GM18507 (cell line): ENCODE measurements at places on chromosomes 7 and 10.

DNA sequence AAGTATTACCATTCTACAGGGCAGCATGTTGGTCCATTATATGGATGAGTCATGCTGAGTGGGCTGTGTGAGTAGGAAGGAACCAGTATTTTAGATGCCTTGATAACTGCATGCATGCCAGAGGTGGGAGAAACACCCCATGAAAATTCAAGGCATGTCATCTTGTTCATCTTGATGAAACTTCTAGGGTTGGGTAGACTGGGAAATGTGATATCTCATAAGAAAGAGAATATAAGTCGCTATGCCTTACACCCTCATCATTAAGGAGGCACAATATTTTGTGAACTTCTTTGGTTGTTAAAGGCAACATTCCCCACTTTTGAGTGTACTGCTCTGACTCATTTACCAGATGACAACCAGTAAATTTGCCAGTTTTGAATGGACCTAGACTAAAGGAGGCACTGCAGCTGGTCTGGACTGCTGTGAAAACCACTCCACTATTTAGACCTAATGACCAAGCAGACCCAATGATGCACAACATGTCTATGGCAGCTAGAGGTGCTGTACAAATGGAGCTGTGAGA, 48.0 kb downstream of the ZNF365 start:
- DNase-seq = no peak

- no peak for DNase-seq
Observed at GRCh38 chr10:102776779-102777456, 33.2 kb downstream of the WBP1L start.

DNA sequence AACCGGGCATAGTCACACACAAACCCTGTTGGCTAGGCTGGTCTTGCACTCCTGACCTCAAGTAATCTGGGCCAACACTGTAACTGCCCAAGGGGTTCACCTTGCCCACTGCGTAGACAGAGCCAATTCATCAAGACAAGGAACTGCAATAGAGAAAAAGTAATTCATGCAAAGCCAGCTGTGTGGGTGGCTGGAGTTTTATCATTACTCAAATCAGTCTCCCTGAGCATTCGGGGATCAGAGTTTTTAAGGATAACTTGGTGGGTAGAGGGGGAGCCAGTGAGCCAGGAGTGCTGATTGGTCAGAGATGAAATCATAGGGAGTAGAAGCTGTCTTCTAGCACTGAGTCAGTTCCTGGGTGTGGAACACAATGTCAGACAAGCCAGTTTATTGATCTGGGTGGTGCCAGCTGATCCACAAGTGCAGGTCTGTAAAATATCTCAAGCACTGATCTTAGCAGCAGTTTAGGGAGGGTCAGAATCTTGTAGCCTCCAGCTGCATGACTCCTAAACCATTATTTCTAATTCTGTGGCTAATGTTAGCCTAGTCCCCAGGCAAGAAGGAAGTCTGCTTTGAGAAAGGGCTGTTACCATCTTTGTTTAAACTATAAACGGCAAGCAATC, 15.6 kb upstream of the FXYD4 start:
- DNase-seq = no peak

GRCh38 chr10:69766161-69766910, 35.4 kb upstream of the COL13A1 start:
- no peak for DNase-seq

- no peak for DNase-seq
Observed at GRCh38 chr10:42990721-42991441, 86.0 kb upstream of the RET start.

DNA sequence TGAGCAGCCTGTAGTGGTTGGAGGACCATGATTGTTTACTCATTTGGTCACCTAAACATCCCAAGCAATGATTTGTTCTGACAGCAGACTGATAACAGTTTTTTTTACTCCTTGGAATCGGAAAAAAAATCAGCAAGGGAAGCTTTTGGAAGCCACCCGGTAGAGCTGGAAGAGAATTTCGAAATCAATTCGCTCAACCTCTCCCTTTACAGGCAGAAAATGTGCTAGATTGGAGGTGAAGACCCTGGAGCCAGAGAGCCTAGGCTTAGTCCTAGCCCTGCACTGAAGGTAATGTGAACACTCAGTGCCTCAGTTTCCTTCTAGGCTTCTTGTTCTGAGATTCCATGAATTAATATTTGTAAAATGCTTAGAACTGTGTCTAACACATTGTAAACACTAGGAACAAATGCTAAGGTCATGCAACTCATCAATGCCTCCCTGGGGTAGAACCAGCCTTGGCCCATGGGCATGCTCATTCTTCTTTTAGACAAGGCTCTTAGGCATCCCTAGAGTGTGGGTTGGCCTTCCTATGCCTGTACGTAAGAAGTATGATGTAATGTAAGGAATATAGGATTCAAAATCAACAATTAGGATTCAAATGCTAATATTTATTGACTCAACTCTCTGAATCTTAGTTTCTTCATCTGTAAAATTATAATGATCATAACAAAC, 52.7 kb downstream of the MET start:
- no peak for DNase-seq

DNA sequence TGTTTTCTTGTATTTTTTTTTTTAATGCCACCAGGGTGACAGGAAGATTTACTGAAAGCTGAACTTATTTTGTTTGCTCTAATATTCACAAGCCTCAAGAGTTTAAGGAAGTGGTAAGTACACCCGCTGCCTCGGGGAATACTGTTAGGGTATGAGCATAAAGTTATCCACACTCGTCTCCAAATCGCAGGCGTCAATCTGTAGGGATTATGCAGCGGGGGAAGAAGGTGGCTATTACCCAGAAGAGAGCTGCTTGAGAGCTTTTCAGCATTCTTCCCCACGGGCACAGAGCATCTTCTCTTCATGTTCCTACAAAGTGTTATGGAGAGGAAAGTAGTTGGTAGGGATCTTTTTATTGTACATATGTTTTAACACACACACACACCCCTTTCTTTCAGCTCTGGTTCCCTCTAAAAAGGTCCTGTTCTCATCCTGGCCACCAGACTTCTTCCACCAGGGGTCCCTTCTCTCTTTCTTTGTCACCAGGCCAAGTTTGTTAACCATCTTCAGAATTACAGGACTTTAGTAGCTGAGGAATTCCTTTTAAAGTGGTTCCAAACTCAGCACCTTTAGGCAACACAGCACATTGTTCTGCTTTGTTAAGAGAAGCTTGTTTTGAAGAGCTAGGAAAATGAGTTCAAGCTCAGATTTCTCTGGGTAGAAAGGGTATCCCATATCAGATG, 411.6 kb upstream of the GALNT17 start:
- DNase-seq = no peak

GRCh38 chr10:126561294-126561920, 109.1 kb downstream of the C10orf90 start:
- DNase-seq = no peak

DNA sequence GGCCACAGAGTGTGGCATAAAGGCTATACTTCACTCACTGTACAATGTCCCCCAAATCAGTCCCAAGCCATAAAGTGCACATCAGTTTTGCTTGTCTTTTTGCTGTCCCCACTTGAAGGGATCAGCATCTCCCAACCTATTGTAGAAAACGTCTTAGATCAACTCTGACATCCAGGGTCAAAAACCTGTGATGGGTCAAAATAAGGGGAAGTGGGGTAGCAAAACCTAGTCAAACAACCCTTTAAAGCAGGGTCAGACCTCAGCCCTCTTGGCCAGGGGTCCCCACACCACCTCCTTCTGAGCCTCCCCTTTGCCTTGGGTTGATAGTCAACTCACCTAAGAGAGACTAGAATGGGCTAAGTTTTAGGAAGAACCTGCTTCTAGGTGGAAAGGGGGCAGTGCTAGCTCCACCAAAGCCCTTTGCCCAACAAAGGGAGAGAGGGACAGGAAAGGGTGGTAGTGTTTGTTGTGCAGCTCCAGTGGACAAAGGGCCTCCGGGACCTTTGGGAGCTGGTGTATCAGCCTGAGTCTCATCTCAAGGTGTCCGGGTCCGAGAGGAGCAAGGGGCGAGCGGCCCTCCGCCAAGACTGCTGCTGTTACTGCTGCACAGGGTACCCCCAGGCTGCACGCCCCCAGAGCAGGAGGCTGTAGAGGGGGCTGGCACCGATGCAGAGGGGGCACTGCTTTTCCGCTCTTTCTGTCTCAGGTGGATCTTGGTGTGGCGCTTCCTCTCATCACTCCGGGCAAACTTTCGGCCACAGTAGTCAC, 3.3 kb downstream of the EGR2 start:
- DNase-seq = no peak

DNA sequence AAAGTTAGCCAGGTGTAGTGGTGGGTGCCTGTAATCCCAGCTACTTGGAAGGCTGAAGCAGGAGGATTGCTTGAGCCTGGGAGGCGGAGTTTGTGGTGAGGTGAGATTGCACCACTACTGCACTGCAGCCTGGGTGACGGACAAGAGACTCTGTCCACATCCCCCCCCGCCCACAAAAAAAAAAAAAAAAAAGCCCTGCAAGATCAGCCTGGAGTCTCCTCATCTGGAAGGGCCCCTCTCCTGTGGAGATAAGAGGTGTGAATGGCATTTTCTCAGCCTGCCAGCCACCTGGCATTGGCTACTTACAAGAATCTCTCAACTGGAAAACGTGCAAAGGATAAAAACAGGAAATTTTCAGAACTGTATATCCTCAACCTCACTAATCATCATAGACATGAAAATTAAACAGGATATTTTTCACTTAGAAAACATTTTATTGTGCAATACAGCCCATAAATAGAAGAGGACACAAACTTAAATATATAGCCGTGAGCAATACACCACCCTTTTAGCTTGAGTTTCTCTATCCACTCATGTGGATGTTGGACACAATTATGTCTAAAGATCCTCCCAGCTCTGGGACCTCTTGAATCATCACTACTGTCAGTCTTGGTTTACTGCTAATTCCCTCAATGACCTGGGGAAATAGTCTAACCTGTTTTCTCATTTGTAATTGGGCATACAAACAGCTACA, 11.3 kb upstream of the TSPAN15 start:
- no peak for DNase-seq

GRCh38 chr10:43214071-43214955, 52.6 kb downstream of the RASGEF1A start:
- no peak for DNase-seq

GRCh38 chr10:131399981-131400380, 88.5 kb upstream of the TCERG1L start:
- DNase-seq = no peak

GRCh38 chr10:97903128-97904017, 53.7 kb downstream of the GOLGA7B start:
- no peak for DNase-seq

GRCh38 chr7:95472581-95473161, 13.1 kb upstream of the ASB4 start:
- DNase-seq = no peak

- DNase-seq = no peak
Observed at GRCh38 chr7:85290269-85290668, 103.4 kb upstream of the SEMA3D start.

GRCh38 chr10:32927750-32928149, 30.3 kb downstream of the ITGB1 start:
- no peak for DNase-seq

DNA sequence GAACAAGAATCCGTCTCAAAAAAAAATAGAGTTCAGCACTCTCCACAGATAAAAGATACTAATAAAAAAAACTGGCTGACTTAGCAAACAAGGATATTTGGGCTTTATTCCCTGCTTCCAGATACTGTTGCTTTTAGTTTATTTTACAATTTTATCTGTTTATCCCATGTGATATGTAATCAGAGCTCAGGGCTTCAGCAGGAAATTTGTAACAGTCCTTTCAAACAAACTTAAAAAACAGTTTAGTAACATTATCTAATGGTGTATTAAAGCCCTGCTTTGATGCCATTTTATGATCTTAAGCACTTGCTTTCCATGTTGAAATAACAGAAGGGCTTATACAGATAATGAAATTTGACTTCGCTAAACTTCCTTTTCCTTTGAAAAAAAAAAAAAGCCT, 28.1 kb downstream of the DCLRE1A start:
- no peak for DNase-seq

- no peak for DNase-seq
Observed at GRCh38 chr7:105803429-105803736, 73.0 kb downstream of the ATXN7L1 start.

DNA sequence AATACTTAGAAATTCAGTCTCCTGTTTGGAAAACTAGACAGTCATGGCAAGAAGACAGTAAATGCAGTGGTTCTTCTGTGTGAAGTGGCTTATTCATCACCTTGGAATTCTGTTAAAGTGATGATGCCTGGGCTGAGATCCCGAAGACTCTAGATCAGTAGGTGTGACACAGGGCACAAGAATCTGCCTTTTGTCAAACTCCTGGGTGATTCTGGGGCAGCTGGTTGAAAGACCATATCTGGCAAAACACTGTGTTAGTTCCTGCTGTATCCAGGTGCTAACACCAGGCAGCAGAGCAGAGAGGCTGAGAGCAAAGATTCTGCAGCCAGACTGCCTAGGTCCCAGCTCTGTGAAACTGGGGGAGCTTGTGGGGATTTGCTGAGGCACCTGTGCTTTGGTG, 26.5 kb downstream of the MRC1 start:
- no peak for DNase-seq

GRCh38 chr10:86311190-86311589, 55.4 kb downstream of the GRID1 start:
- no peak for DNase-seq

DNA sequence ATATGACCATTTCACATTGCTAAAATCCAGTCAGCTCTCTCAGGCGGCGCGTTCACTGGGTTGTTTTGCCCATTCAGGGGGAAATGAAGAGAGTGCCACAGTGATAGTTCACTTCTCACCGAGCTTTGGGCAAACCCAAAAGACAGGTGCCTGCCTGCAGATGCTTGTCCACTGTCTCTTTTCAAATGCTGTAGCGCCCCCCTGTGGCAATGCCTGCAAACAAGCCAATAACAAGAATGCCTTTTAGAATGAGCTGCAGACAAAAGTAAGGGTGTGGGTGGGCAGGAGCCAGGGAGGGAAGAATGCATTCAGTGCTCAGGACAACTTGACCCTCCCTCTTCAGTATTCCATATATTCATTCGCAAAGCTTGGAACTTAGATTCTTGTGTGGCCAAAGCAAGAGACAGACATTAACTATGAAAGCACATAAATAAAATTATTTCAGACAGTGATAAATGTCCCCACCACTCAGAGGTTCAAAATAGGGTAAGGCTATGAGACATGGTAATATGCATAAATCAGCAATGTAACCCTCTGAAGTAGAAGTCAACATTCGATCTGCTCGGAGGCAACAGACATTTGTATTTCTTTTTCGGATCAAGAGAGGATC, 86.9 kb downstream of the JAZF1 start:
- no peak for DNase-seq

GRCh38 chr7:74476626-74477025, 22.9 kb downstream of the GTF2IRD1 start:
- no peak for DNase-seq

GRCh38 chr7:12683678-12684585, 3.5 kb upstream of the ARL4A start:
- DNase-seq = no peak
